Activated CD4-positive, alpha-beta T cell treated with anti-CD3 and anti-CD28 coated beads, Interleukin-2, amount 50 U/mL, for 1 hour (primary cell): ENCODE measurements at places on chromosomes 16 and 17.

GRCh38 chr17:41909088-41909487, 9.7 kb downstream of the ACLY start:
- no peak for DNase-seq

- no peak for DNase-seq
These were observed 42.4 kb downstream of the SNX11 start for GRCh38 chr17:48149787-48150463.

DNA sequence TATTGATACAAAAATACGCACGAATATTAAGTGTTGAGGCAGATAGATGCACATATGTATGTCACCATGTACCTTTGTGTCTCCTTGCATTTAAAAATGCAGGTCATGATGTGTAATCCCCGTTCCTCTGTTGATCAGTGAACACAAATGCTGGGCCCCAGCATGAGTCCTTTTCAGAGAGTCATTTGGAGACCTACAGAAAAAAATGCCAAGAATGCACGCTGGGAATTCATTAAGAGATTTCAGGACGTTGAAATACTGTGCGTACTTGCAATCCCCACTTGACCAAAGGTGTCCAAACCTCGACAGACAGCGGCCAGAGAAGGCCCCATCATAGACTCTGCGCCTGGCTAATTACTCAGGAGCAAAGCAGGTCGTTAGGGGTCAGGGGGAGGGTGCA, 496.0 kb downstream of the MAF start:
- DNase-seq = no peak

- DNase-seq = no peak
These were observed 601 bp downstream of the SPNS1 start for GRCh38 chr16:28975158-28975599.

DNA sequence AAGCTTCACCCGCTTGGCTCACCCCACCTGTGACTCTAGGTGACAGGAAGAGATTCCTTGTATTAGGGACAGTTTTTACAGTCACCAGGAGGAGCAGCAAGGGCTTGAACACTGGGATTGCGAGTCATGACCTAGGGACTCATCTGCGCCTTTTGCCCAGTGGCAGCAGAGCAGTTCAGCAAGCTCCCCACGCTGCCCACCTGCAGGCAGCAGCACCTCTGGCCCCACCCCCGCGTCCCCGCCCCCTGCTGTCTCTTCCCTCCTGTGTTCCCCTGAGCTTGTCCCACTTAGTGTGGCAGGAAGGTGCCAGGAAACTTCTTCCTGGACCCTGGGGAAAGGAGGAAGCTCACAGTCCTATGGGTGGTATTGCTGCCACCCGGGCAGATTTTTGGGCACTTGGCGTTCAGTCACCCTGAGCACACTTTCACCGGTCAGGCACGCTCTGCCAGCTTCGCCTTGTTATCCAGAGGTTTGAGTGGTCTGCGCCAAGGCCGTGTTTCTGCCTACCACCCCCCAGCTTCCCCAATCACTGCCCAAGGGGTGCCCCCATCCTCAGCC, 8.7 kb downstream of the MMP15 start:
- no peak for DNase-seq

DNA sequence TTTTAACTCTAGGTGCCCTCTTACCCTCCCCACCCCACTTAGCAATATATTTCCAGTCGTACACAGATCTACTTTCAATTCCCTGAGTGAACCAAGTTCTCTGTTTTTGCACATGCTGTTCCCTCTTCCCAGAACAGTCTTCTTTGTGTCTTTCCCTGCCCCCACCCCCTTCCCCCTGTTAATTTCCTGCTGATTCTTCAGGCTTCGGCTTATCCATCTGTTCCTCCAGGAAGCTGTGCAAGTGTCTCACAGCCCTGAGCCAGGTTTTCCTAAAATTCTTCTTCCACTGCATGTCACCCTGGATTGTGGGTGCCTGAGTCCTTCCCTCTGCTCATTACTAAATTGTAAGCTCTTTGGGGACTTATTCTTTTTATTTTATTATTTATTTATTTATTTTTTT, 12.4 kb upstream of the SPOP start:
- DNase-seq = no peak

- peak; percentile 64 for DNase-seq
These were observed 59.8 kb upstream of the ARL4D start for GRCh38 chr17:43338886-43339516.

DNA sequence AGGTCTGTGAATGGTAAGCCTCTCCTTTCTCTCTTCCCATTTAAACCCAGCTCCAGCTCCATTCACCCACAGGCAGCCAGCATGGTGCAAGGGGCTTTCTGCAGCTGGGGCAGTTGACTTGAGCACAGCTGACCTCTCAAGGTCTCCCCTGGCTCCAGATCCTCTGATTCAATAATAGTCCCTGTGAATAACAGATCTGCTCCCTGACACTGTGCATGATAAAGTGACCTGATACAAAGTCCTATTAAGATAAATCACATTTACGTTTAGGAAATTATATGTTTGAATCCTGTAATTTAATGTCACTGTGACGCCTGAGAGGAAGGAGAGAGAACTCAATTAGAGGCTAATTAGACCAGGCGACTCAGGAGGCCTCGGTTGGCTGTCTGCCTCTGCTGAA, 540.4 kb upstream of the CDH11 start:
- no peak for DNase-seq

DNA sequence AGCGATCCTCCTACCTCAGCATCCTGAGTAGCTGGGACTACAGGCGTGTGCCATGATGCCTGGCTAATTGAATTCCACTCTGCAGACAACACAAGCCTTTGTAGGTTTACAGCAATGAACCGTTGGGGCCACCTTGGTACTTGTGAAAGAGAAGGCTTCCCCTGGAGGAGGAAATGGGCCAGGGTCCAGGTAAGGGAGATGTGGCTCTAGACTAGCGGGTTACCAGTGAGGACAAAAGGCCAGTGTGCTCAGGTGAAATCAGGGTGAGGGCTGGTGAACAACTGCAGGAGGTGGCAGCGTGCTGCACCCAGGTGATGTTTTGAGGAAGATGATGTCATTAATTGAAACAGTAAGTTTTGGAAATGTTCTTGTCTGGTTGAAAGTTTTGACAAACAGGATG, 6.7 kb downstream of the SDR42E1 start:
- DNase-seq = no peak

DNA sequence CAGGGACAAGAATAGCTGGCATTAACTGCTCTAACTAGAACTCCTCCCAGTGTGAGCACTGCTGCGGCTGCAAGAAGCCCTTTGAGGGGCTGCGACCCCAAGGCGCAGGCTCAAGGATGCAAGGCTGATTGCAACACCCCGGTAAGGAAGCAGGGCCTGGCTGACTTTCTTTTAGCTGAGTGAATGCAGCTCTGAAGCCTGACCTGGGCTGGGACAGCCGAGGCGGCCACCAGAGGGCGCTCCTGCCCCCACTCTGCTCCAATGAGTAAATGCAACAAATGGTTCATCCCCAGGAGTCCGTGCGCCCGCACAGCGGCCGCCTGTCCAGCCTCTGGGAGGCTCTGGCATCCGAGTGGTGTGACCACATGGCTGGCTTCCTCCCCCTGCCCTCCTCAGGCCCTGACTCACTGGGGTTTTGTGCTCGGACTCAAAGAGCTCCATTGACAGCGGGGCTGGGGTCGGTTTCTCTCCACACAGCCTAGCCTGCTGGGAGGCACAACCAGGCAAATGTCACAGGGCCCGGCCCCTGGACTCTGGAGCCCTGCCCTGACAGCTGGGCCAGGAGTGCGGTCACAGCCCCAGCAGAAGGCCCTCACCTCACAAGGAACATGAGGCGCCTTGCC, at the start of gene SMIM5:
SMIM5 (plus strand) TSS at position 572 of the 623 bp plus-strand sequence. CDS start 6,768 bp downstream, outside the sequence.
- DNase-seq = peak; percentile 84

GRCh38 chr16:23202166-23202565, 19.6 kb downstream of the SCNN1G start:
- no peak for DNase-seq

DNA sequence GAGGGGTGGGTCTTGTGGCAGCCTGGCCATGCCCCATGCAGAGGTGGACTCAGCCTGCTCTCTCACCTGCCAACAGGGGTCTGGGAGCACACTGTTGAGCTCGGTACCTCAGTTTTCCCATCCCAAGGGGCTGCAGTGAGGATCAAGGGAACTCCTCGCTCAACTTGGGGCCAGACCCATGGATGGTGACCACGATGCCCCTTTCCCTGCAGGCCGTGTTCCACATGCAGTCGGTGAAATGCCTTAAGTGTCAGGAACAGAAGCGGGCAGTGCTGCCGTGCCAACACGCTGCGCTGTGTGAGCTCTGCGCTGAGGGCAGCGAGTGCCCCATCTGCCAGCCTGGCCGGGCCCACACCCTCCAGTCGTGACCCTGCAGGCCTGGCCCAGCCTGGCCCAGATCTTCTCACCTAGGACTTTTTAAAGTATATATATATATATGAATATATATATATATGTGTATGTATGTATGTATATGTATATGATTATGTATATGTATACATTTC, 20.1 kb downstream of the UNC13D start:
- no peak for DNase-seq

DNA sequence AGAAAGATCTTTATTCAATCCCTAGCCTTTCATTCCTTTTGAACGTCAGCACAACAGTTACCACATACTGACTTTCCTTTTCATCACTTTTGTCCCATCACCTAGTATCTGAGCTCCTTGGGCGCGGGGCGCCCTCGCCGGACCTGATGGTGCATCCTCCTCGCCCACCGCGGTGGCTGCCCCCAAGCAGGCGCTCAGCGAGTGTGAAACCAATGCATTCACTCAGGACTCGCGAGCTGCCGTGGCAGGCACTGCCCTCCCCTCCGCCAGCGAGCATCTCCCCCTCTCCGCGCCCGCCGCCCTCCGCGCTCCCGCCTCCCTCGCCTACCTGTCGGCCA, 756 bp downstream of the KLHL11 start:
- DNase-seq = no peak

- DNase-seq = no peak
These were observed 17.5 kb downstream of the FLOT2 start for GRCh38 chr17:28879886-28880571.

- DNase-seq = no peak
These were observed 4.1 kb upstream of the LITAFD start for GRCh38 chr16:8877894-8878522.

GRCh38 chr17:2289878-2290478, 13.6 kb downstream of the SMG6 start:
- DNase-seq = no peak

GRCh38 chr17:64064331-64064730, 43.9 kb upstream of the ICAM2 start:
- no peak for DNase-seq

DNA sequence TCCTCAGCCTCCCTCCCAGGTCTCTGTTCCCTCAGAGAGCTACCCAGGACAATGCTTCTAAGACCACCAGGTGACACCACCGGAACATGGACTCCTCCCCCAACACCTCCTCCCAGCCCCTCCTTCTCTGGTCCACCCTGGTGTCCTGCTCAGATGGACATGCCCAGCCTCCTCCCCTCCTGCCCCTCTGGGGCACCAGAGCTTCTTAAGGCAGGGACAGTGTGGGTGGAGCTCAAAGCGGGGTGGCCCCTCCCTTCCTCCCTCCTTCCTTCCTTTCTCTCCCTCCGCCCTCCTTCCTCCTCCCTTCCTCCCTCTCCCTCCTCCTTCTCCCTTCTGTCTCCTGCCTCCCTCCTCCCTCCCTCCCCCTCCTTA, 22.7 kb downstream of the TRPV3 start:
- no peak for DNase-seq

GRCh38 chr16:4847774-4848587, 700 bp downstream of the UBN1 start:
- DNase-seq = peak; percentile 31

GRCh38 chr16:86982347-86982596, 334.9 kb downstream of the C16orf95 start:
- no peak for DNase-seq

DNA sequence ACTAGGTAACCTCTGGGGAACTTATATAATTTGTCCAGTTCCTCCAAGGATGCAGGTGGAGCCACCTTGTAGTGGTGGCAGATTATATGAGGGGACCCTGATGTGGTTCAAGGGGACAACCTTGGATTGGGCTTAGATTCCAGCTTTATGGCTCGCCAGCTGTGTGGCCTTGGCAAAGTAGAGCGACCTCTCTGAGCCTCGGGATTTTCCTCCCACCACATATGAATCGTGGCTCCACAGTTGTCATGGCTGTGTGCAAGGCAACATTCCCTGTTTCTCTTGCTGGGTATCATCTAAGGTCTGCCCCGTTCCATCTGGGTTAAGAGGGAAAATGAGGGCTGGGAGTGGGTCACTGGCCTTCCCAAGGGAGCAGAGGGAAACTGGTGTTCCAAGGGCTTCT, 104.6 kb downstream of the RAB11FIP4 start:
- no peak for DNase-seq

DNA sequence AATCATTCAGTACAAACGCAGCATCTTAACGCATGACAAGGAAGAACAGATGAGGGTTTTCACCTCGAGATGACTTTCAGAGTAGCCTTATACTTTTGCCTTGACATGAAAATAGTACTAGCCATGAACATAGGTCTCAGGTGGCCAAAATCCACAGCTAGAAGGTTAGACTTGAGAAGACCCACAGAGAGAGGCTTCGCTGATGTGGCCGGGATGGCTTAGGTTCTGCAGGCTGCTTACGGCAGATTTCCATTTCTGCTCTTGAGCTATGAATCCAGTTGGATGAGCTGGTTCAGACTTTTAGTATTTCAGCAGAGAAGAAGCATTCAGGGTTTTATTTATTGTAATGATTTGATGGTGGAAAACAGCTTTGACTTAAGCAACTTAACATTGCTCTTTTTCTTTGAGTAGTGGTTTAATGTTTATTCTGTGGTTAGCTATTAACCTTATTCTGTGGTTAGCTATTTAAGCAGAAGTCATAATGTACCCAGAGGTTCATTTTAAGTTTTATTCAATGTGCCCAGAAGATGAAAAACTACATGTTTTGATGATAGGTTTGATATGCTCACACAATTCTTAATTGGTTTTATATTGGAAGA, 7.6 kb downstream of the KRT24 start:
- no peak for DNase-seq

- peak; percentile 76 for DNase-seq
These were observed 37.6 kb downstream of the CTU2 start for GRCh38 chr16:88743693-88744576.

GRCh38 chr16:89615596-89616090, 2.2 kb downstream of the DPEP1 start:
- DNase-seq = no peak

DNA sequence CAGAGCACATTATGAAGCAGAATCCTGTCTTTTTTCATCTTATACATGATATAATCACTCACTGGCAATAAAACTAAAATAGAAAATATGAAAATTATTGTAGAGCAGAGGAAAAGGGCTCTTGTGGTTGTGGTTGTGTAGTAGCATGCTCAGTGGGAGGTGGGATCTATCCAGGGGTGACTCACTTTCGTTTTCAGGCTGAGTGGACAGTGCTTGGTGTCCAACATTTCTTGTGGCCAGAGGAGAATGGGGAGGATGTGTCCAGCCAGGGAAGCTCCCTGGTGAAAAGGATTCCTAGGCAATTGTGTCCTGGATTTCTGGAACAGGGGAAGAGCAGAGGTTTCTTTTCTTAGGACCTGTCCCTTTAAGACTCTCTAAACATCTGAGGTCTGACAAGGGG, 31.9 kb upstream of the CPHXL start:
- DNase-seq = no peak

GRCh38 chr17:70239391-70239826, 70.1 kb downstream of the KCNJ2 start:
- no peak for DNase-seq

- no peak for DNase-seq
These were observed 385.0 kb downstream of the CDH11 start for GRCh38 chr16:64736857-64737256.

GRCh38 chr17:58311429-58311894, 17.1 kb downstream of the TSPOAP1 start:
- no peak for DNase-seq

- DNase-seq = no peak
These were observed 7.3 kb downstream of the HS3ST4 start for GRCh38 chr16:25699069-25699468.

- no peak for DNase-seq
These were observed 30.8 kb downstream of the OTOA start for GRCh38 chr16:21694609-21695008.

- no peak for DNase-seq
These were observed 449 bp downstream of the CCL3L1 start for GRCh38 chr17:36196131-36196486.
